ENCODE measurements at places on chromosomes 5 and 9.

- DNase-seq: no peak
Measured at GRCh38 chr5:118529361-118530144, 458.8 kb downstream of the DTWD2 start.

GRCh38 chr5:126527158-126527557 lies 67.9 kb downstream of the ALDH7A1 start:
- no peak for DNase-seq

GRCh38 chr5:76445063-76445462 lies 42.0 kb downstream of the IQGAP2 start:
- DNase-seq: no peak

- DNase-seq: no peak
Measured at GRCh38 chr9:5231212-5231611, at the start of gene INSL4. Gene INSL4, plus strand, starts transcription at chr9:5231419. Its CDS starts 105 bp downstream, at chr9:5231524.

DNA sequence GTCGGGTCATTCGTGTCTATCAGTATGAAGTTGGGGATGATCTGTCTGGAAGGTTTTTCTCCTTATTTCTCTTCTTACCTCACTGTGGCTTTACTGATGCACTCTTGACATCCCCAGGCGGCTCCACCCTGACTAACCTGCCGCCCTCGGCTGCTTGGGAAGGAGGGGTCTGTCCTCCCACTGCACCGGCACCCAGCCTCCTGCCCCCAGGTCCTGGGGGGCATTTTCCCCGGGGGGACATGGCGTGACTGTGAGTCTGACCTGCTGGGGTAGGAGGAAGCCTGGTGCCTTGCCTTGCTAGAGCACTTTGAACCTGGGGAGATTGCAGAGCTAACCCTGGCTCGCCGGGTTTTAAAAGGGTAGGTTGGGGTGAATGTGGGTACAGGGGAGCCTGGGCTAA lies 27.5 kb downstream of the DYNC2I2 start:
- DNase-seq: no peak

DNA sequence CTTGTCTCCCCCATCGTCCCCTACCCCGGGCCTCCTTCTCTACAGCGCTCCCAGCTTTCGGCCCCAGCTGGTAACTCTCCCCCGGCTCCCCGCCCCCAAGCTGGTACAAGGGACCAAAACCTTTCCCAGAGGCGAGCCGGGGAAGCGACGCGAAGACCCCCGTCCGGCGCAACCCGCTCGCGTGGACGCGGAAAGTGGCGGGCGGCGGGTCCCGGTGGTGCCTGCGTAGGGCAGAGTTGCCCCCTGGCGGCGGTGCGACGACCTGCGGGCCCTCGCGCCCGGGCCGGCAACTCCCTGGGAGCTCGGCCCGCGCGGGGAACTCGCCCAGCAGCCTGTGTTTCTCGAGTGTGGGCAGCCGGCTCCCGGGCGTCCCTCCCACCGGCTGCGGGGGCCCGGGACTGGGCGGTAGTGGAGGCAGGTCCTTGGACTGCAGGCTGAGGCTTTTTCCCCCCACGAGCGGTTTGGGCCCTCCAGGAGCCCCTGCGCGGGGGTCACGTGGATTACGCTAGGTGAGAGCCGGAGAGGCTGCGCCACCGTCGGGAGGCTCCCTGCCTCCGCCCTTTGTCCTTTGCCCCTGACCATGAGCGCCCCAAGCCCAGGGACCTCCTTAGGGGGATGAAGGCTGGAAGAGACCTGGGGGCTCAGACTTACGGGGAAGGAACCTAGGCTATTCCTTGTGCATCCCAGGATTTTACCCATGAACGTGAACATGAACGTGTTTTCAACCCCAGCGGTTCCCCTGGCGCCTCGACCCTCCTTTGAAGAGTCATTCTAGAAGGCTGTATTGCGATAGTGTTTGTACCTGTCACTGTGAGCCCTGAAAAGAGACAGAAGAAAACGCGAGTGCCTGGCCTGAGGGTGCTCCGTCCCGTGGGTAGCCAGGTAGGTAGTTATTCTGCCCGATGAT lies 2.9 kb upstream of the FOXD1 start:
- DNase-seq: peak; percentile 71

- no peak for DNase-seq
Measured at GRCh38 chr9:121725008-121725775, 73.8 kb downstream of the DAB2IP start.

DNA sequence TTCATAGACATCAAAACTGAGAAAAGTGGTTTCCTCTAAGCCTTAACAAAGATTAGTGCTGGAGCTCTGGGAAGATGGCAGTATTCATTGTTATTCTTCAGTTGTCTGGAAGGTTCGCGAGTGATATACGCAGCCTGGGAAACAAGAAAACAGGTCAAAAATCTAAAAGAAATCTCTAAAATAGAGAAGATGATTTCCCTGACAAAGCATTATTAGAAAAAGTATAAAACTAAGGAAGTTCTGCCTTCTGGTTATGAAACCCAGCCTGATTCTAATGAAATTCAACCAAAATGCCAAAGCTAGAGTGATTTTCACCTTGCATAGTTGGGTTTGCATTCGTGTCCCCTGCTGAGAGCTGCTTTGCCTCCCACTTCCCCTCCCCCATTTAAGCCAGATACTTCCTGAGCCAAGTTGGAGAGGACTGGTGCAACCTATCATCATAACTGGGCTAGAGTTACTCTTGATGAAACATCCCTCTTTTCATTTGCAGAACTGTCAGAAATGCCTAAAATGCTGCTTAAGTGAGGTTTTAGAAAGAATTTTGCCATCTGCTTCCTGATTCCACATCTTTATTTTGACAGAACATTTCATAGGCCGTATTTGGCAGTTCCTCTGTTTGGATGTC lies 48.4 kb downstream of the NDFIP1 start:
- DNase-seq: no peak

GRCh38 chr5:172299916-172300439 lies 16.4 kb upstream of the UBTD2 start:
- no peak for DNase-seq

- no peak for DNase-seq
Measured at GRCh38 chr5:174801798-174802197, 77.4 kb downstream of the MSX2 start.

DNA sequence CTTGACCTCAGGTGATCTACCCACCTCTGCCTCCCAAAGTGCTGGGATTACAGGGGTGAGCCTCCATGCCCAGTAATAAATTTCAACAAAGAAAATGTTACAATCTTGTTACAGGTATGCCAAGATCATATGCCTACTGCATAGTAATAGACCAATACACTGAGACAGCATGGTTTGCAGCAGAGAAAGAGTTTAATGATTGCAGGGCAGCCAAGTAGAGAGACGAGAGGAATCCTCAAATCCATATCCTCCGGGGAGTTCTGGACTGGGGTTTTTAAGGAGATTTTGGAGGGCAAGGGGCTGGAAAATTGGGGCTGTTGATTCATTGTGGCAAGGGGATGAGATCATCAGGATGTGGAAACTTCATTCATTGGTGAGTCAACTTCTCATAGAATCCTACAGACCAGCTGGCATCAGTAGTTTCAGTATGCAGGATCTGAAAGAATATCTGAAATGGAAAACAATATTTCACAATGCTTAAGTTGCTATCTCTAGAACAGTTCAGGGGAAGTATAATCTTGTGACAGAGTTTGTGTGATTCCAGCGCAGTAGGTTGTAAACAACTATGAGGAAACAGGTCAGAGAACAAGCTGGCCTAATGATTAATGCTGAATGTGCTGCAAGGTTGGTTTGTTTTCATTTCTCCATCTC lies 14.8 kb upstream of the TUT7 start:
- no peak for DNase-seq

GRCh38 chr5:79495311-79495710 lies 18.6 kb downstream of the HOMER1 start:
- no peak for DNase-seq

- no peak for DNase-seq
Measured at GRCh38 chr5:67058998-67059743, 137.4 kb downstream of the CD180 start.

GRCh38 chr5:181281077-181281983 lies 20.4 kb upstream of the TRIM52 start:
- no peak for DNase-seq

DNA sequence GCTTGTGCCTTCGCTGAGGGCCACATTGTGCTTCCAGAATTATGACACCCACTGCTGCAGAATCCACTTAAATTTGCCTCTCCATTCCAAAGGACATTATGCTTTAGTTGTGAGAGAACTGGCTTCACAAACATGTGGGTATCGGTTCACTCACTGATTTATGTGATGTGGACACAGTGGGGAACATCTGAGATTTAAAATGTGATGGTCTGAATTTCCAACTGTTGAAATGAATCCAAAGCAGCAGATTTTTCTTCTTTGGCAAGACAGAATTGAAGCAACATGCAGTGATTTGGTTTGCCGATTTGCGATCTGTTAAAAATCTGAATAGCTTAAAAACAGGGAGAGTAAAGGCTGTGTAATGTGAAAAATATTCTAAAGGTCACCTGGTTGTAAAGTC lies 20.3 kb downstream of the PCSK5 start:
- DNase-seq: no peak

GRCh38 chr9:133823189-133824105 lies 85.3 kb upstream of the SARDH start:
- DNase-seq: no peak

DNA sequence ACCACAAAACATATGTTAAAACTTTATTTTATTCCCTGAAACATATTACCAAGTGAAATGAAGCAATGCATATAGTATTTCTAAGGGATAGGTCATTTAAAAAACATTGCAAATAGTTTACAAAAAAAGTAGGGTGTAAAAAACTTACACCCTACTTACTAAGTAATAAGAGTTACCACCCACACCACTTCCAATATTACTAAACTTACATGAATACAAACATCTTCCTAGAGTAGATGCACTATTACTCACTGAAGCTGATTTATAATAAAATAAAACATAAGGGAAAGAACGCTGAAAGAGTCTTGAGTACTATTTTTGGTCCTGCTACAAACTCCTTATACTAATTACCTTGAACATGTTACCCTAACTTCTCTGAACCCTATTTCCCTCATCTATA lies 289.4 kb downstream of the HINT1 start:
- no peak for DNase-seq

- no peak for DNase-seq
Measured at GRCh38 chr5:120365656-120366446, 98.2 kb upstream of the PRR16 start.

GRCh38 chr5:4639946-4640345 lies 500.2 kb upstream of the ADAMTS16 start:
- no peak for DNase-seq

GRCh38 chr5:54175-54730 lies 37.7 kb upstream of the PLEKHG4B start:
- no peak for DNase-seq

GRCh38 chr9:115170358-115171073 lies 52.6 kb upstream of the TNC start:
- DNase-seq: no peak

GRCh38 chr5:8227112-8227511 lies 358.2 kb downstream of the MTRR start:
- no peak for DNase-seq

DNA sequence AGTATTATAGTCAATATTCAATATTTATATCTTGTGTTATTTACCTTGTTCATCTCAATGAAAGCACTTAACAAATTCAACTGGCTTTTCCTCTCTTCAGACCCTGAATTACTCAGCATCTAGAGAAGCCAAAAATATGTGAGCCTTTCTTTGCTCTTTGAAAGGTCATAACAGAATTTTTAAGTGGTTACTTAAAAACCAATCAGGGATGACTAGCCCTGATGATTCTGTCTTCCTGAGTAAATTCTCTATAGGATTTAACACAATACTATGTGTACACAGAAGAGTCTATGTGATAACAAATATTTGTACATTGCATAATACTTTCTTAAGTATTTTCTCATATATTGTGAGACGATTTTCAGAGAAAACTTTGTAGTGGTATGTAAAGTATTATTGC lies 546.3 kb downstream of the MAT2B start:
- no peak for DNase-seq

- no peak for DNase-seq
Measured at GRCh38 chr5:171757853-171758535, 27.6 kb upstream of the SMIM23 start.

GRCh38 chr5:78603636-78604175 lies 44.9 kb downstream of the LHFPL2 start:
- no peak for DNase-seq

- no peak for DNase-seq
Measured at GRCh38 chr9:21414220-21414940, 5.5 kb downstream of the IFNA8 start.

- no peak for DNase-seq
Measured at GRCh38 chr5:11785771-11786352, 118.4 kb downstream of the CTNND2 start.

DNA sequence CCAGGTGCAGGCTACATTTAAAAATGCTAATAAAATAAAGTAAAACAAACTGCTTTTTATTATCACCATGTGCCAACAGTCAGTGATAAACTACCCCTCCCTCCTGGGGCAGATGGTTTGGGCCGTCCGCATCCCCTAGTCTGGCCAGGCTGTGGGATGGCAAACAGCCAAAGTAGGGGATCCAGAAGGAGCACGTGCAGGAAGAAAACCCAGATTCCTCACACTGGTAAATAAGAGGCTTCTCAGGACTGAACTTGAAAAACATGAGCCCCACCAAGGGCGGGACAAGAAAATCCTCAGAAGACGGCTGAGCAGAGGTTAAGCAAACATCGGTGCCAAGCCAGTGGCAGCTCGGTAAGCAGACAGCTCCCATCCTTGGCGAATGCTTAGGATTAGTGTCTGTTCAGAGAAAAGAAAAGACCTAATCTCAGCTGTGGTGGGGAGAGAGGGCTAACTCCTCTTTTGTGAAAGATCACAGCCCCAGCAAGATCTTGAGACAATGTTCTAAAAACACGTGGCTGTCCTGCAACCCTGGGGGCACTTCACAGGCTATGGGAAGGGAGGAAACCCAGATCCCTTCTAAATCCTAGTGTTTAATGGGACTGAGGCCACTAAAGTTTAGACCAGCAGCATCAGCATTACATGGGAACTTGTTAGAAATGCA lies 46.5 kb upstream of the GDNF start:
- DNase-seq: no peak

- DNase-seq: no peak
Measured at GRCh38 chr5:97764700-97765099, 581.7 kb upstream of the RIOK2 start.

GRCh38 chr9:588981-589380 lies 252.5 kb upstream of the DMRT1 start:
- no peak for DNase-seq

DNA sequence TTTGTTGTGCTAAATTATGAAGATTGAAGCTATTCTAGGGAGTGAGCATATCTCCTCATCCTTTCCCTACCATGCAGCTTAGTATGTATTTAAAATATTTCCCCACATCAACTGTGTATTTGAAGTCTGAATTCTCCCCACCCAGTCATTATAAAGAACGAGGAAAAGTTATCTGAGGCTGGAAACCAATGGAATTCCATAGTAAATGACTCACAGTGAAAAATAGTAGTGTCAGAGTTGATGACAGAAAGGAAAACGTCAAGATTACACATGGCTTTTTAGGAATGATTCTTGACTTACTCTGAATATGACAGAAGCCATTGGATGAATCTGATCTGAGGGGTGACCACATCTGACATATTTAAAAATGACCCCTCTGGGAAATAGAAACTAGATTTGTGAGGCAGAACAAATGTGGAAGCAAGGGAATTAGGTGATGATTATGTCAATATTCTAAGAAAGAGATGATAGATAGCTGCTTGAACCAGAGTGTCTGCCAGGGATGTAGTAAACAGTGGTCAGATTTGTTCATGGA lies 1768.9 kb upstream of the CDH9 start:
- DNase-seq: no peak

GRCh38 chr5:96235008-96235910 lies 197.8 kb downstream of the PCSK1 start:
- DNase-seq: no peak

Data from activated CD4-positive, alpha-beta T cell treated with anti-CD3 and anti-CD28 coated beads, Interleukin-2, amount 50 U/mL, for 48 hours (primary cell).